ENCODE measurements at places on chromosomes 16 and 17.

DNA sequence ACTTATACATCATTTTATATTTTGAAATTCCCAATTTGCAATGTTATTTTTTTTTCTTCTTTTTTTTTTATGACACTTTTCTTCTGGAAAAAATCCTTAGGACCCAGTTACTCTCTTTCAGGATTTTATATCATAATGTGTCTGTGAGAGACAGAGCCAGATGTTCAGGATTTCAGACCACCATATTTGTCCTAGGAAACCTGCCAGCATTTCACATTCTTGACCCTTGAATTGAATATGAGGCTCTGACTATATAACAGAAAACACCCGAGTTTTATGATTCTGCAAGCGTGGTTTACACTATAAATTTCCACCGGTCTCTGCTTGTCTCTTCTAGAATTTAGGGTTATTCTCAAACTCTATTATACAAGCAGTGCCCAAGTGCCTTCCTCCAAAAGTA, 621.0 kb downstream of the WWOX start:
- peak; percentile 84 for DNase-seq

GRCh38 chr16:58027161-58027915, 1.8 kb downstream of the MMP15 start:
- peak; percentile 38 for DNase-seq

GRCh38 chr17:13917634-13918033, 151.7 kb upstream of the COX10 start:
- peak; percentile 6 for DNase-seq

DNA sequence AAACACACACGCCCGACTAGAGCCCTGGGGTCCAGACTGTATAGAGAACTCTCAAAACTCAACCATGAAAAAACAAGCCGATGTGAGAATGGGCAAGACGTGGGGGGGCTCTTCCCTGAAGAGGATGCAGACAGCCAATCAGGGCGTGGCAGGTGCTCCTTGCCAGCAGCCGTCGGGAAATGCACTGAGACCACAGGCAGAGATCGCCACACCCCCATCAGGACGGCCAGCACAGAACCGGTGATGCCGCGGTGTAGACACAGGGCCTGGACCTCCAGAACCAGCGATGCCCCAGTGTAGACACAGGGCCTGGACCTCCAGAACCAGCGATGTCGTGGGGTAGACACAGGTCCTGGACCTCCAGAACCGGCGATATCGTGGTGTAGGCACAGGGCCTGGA, 169.2 kb downstream of the LAT start:
- no peak for DNase-seq

All from umbilical cord (tissue), 2 donors.